ENCODE measurements at places on chromosomes 6 and 20.

DNA sequence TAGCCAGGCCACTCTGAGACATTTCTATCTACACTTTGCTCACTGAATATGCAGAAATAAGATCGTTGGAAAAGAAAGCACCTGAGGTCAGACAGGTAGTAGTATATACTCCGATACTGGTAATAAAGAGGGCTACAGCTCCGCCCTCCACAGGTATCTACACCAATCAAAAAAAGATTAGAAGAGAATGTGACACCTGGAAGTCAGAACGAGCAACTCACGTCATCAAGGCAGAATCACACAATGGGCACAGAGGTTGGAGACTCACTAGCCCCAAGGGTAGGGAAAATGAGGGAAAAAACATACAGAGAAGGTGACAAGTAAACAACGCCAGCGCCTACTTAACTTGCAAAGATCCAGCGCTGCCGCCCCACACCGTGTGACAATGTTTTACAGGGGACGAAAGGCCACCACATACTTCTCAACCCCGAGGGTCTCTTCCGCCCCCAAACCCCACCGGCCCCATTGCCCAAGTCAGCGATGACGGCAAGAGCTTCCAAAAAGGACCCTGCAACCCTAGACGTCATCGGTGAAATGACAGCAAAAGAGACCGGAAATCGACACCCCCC, 653 bp downstream of the LMBRD1 start:
- no peak for DNase-seq

DNA sequence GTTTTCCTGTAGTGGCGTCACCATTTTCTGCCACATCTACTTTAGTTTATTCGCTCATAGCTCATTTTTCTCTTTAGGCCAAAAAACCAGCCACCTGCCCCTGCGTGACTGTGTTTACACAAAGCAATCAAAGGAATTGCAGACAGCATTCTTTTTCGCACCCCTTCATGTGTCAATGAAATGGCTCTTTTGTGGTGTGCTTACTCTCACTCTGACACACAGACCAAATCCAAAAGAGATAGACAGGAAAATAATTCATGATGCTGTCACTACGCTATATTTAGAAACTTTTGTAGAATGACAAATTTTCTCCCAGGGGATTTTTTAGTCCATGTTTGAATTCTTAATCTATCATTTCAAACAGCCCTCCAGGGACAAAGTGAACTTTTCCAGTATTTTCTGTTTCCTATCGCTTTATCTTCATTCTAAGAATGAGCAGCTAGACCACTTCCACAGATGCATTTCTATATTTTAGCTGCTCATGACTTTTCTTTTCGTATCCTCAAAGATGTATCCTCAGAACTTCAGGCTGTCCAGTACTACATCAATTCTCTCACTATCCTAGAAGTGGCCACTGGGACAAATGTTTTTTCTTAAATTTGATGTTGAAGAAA, 37.9 kb upstream of the KHDRBS2 start:
- no peak for DNase-seq

GRCh38 chr20:4076671-4077070, 61.3 kb upstream of the RNF24 start:
- DNase-seq, result no peak

DNA sequence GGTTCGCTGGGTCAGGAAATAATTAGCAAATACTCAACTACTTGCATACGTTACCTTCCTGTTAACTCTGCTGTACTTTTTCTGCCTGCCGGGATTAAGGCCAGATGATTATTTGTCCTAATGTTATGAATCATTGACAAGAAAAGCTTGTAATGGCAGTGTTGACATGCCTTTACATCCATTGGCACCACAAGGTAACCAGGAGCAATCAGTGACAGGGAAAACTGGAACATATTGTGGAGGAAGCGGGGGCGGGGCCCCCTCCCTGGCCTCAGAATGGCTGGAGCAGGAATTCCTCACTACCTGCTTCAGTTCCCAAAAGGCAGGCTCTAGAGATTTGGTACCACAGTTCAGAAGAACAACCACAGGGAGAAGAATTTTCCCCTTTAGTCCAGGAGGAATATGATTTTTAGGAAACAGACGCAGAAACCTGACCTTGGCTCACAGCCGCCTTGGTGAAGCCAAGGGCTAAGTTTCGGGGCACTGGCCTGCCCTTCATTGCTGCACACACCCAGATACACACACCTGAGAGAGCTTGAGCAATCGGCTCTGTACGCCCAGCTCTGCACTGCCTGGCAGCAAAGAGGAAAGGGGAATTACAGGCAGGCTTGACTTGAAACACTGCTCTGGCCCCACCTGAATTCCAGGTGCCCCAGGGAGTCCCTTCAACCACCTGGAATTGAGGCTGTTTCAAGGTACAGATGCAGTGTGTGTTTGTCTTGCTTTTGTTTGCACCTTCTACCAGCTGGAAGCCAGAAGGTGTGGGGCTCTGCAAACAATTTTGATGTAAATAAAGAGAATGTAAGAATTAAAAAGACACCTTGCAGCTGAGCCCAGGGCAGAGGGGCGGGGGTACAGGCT, 89.8 kb downstream of the MYB start:
- peak; percentile 80 for DNase-seq

Data from left lung (tissue), 14 donors.